ENCODE measurements at places on chromosomes 5 and 9.

DNA sequence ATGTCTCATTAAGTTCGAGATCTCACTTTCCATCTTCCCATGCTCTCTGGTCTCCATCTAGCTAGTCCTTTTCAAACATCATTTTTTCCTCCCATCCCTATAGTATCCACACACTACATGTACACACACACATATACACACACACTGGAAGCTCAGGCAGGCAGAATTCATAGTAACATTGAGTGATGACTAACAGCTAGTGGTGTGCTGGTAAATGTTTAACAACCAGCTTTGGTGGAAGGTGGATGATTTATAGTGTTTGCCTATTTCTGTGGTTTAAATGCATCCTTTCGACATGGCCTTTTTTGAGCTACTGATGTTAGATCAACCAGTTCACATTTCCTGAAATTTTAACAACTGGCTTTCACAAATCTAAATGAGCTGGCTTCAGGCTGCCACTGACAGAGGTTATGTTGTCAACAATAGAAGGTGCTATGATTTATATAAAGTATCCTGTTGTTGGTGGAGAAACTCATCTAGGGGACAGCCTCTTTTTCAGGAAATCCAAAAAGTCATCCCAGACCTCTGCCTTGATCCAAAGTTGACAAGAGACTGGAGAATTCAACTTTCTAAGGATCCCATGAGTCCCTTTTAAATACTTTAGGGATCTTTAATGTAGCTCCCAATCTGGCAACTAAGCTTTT lies 117.8 kb downstream of the CCDC192 start:
- DNase-seq, result no peak

DNA sequence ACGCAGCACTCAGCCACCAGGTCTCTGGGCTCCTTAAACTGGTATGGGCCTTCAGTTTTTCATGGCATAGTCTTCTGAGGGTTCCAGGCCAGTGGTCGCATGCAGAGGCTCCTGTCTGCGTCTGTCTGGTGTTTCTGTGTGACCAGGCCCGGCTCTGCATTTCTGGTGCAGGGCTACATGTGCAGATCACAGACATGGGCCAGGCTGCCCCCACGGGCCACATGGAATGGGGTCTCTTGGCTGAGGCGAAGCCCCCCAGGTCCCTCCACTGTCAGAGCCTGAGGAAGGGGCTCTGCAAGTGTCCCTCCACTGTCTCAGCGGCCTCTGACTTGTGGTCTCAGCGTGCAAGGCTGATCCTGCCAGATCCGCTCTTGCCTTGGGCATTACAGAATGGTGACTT lies 15.6 kb upstream of the CARD19 start:
- DNase-seq, result no peak

- no peak for DNase-seq
Measured at GRCh38 chr9:106111039-106111730, 416.8 kb downstream of the TMEM38B start.

GRCh38 chr9:32707326-32707725 lies 71.9 kb upstream of the TAF1L start:
- DNase-seq, result no peak

DNA sequence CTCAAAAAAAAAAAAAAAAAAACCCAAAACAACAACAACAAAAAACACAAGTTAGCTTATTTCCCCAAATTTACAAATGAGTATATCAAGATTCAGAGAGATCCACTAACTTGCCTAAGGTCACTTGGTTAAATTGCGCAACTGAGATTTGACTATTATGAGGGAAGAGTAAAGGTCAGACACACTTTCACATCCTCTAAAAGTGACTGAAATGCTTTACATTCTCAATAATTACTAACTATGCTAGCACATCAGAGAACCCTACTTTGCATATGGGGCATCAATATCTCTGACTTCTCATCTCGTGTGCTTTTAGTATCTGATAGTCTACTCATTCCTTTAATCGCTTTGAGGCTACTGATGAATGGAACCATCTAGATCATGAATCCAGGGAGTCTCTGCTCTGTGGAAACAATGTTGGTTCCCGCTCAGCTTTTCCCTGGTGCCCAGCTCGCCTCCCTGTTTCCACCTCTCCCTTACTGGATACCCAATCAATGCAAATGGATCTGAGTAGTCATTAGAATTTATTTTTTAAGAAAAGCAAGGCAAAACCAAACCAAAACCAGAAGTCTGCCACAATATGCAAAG lies 182.1 kb upstream of the TRIM32 start:
- no peak for DNase-seq

- DNase-seq, result peak; percentile 93
Measured at GRCh38 chr9:78439190-78439865, 142.4 kb downstream of the PSAT1 start.

- no peak for DNase-seq
Measured at GRCh38 chr9:137802021-137802420, 75.6 kb upstream of the CACNA1B start.

GRCh38 chr9:77853716-77854115 lies 177.9 kb downstream of the GNAQ start:
- no peak for DNase-seq

GRCh38 chr5:113253037-113253436 lies 181.8 kb downstream of the TSSK1B start:
- no peak for DNase-seq

DNA sequence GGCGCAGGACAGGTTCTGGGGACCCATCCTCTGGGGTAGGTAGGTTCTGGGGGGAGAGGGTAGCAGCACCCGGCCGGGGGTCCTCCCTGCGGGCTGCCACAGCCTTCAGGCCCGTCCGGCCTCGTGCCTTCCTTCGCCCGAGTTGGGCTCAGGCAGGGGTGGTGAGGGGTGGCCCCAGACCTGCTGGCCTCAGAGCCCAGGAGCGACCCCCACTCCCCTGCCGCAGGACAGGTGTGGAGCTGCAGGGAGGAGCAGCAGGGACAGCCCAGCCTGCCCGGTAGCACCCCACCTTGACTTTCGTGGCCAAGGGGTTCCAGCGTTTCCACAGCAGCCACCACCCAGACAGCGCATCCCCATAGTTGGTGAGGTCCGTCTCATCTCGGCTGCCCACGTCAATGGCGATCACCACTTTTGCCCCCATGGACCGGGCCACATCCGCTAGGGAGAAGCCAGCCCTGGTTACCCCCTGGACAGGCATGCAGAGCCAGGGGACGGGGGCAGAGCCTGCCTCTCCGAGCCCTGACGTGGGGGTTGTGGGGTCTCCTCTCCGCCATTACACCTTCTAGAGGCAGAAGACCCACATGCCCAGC lies 3.4 kb upstream of the NSMF start:
- DNase-seq, result no peak

- DNase-seq, result no peak
Measured at GRCh38 chr5:77065256-77065655, 21.8 kb downstream of the ZBED3 start.

- DNase-seq, result no peak
Measured at GRCh38 chr5:170105642-170106611, at the start of gene FOXI1. TSS of gene FOXI1 (plus strand) at chr5:170105897. CDS start at chr5:170105958, 61 bp downstream.

GRCh38 chr5:74122175-74122574 lies 496.2 kb downstream of the ARHGEF28 start:
- no peak for DNase-seq

- DNase-seq, result no peak
Measured at GRCh38 chr5:153866176-153866575, 172.5 kb downstream of the FAM114A2 start.
